Kidney epithelial cell (primary cell): ENCODE measurements at places on chromosomes 3 and 15.

DNA sequence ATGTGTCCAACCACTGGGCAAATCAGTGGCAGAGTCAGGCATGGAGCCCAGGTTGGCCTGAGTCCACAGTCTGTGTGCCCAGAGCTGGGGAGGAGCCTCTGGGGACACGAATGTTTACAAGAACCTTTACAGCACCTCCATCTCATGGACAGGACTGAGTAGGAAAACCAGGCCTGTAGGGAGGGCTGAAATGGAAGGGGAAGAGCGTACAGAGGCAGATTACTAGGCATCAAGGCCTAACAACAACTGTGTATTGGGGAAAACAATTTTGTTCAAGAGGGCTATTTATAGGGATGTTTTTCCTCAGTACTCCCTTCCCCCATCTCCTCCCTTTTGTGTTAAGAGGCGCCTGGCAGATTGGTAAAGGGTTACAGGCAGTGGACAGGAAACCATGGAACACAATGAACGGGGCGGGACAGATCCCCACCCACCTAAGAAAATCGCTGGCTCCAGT, 15.1 kb upstream of the ARHGAP31 start:
- DNase-seq, result no peak

DNA sequence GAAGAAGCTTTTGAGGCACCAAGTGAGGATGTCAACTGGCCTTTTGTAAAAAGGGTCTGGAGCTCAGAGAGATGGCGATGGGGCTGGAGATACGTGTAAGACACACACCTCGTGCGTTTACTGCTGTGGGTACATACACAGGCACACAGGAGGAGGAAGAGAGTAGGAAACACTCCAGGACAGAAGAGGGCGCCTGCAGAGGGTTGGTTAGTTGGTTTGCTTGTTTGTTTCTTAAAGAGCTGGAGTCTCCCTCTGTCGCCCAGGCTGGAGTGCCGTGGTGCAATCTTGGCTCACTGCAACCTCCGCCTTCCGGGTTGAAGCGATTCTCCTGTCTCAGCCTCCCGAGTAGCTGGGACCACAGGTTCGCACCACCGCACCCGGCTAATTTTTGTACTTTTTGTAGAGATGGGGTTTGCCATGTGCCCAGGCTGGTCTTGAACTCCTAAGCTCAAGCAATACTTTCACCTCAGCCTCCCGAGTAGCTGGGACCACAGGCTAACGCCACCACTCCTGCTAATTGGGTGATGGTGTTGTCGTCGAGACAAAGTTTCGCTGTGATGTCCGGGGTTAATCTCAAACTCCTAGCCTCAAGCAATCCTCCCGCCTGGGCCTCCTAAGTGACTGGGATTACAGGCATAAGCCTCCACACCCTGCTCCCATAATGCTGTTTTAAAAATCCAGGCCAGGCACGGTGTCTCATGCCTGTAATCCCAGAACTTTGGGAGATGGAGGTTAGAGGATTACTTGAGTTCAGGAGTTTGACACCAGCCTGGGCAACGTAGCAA, 1.3 kb upstream of the PRR20G start:
- DNase-seq, result no peak

DNA sequence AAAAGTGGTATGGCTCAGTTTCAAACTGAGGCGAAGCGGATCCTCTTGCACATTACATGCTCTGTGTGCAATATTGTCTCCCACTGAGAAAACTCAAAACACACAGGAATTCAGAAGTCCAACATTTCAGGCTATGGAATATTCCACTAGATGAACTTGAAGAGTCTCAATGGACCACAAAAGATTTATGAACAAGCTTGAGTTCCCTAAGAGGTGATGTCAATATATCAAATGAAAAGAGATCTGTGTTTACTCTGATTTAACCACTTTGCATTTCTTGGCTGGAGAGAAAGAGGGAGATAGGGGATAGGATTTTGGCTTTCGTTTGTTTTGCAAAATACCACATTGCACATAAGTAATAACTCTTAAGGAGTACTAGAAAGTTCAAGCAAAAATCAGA, 20.3 kb downstream of the PDZRN3 start:
- no peak for DNase-seq

DNA sequence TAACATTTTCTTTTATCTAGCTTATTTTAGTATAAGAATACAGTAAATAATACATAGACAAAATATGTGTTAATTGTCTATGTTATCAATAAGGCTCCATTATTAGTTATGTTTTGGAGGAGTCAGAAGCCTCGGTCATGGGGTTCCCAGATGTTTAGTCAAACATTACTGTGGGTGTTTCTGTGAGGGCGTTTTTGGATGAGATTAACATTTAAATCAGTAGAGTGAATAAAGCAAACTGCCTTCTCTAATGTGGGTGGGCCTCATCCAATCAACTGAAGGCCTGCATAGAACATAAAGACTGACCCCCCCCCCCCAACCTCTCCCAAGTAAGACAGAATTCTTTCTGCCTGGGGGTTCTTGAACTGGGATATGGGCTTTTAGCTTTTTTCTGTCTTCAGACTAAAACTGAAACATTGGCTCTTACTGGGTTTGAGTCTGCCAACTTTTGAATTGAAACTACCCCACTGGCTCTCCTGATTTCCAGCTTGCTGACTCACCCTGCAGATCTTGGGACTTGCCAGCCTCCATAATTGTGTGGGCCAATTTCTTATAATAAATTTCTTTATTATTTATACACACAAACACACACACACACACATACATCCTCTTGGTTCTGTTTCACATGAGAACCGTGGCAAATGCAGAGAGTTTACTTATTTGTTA, 192.0 kb downstream of the TPRG1 start:
- DNase-seq, result no peak

DNA sequence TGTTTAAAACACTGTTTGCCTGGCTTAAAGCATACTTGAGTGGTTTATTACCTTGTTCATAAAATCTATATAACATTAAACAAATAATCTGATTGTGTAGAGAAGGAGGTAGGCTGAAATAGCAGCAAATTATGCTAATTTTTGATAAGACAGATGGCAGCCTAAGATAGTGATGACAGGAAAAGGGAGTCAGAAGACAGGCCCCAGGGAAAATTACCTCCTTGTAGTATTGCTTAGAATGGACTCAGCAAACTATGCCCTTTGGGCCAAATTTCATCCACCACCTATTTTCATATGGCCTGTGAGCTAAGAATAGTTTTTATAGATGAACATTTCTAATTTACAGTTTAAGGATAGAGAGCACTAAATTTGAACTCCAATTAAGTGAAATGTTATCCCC, 37.8 kb downstream of the CHD2 start:
- no peak for DNase-seq
